IMR-90 (cell line): ENCODE measurements at places on chromosomes 3 and 15. TPM values are rescaled to one million over a fixed set of nuclear protein-coding genes. Genes with fewer than 3 reads are reported as not detected.

DNA sequence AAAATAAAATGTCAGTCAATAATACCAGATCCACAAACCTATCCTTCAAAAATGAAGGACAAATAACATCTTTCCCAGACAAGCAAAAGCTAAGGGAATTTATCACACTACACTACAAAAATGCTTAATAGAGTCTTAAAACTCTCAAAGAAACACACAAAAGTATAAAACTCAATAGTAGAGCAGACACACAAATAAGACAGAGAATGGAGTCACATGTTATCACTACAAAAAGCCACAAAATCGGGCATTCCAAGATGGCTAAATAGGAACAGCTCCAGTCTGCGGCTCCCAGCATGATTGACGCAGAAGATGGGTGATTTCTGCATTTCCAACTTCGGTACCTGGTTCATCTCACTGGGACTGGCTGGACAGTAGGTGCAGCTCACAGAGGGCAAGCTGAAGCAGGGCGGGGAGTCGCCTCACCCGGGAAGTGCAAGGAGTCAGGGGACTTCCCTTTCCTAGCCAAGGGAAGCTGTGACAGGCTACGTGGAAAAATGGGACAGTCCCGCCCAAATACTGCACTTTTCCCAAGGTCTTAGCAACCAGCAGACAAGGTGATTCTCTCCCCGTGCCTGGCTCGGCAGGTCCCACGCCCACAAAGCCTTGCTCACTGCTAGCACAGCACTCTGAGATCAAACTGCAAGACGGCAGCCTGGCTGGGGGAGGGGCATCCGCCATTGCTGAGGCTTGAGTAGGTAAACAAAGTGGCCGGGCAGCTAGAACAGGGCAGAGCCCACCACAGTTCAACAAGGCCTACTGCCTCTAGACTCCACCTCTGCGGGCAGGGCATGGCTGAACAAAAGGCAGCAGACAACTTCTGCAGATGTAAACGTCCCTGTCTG lies 46.3 kb downstream of the SENP7 start:
- DNase-seq, result peak; percentile 7

GRCh38 chr15:97463696-97464095 lies 496.8 kb upstream of the ARRDC4 start:
- no peak for DNase-seq

DNA sequence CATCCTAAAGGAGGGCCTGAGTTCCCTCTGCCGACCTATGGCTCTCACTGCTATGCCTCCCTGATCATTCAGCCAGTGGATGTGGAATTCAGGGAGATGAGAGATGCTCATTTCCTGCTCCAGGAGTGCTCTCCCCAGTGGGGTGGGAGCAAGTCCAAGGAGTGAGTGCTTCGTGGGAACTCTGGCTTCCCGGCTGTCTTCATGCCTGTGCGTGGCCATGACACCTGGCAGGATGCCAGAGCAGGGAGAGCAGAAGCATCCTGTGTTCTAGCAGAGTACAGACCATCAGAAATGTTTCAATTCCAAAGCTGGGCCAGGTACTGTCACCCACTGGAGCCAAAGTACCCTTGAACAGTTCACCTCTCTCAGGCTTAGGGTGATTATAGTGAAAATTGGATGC lies 45.1 kb downstream of the APH1B start:
- peak; percentile 60 for DNase-seq

GRCh38 chr3:32586356-32586755 lies 15.7 kb upstream of the DYNC1LI1 start:
- DNase-seq, result no peak

The STRA6 gene
- total RNA-seq, result not detected in 2 replicates

- no peak for DNase-seq
Measured at GRCh38 chr3:75242012-75242735, 422.0 kb upstream of the FRG2C start.

DNA sequence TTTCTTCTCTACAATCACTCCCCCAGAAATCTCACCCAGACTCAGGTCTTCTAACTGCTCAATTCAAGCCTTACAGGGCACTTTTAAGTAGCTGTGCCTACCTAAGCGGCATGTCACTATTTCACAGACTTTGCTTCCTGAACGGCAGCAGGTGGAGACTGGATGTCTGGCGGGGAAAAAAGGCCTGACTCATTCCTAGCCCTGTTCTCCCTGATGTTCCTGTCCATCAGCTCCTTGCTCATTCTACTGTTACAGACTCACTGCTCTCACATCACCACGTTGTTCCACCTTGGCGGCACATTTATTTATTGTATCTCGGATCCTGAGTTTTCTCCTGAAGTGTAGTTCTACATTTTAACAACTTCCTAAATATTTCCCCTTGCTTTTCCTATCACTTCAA lies 52.6 kb upstream of the ATP11B start:
- no peak for DNase-seq

DNA sequence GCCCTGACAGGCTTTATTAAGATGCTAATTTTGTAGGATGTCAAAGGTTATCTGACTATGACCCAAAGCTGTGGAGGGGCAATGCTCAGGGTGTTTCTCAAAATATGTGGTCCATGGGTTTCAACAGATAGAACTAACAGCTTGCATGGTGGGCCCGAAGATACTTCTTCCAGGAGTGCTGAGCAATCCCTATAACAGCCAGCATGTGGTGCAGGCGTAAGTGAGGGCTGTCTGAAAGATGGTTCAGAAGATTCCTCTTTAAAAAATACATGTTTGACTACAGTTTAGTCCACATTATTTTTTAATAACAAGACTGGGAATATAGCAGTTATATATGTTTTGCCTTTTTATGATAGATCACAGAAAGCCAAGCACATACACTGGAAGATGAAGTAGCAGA lies 7.6 kb downstream of the SCG3 start:
- DNase-seq, result peak; percentile 7

DNA sequence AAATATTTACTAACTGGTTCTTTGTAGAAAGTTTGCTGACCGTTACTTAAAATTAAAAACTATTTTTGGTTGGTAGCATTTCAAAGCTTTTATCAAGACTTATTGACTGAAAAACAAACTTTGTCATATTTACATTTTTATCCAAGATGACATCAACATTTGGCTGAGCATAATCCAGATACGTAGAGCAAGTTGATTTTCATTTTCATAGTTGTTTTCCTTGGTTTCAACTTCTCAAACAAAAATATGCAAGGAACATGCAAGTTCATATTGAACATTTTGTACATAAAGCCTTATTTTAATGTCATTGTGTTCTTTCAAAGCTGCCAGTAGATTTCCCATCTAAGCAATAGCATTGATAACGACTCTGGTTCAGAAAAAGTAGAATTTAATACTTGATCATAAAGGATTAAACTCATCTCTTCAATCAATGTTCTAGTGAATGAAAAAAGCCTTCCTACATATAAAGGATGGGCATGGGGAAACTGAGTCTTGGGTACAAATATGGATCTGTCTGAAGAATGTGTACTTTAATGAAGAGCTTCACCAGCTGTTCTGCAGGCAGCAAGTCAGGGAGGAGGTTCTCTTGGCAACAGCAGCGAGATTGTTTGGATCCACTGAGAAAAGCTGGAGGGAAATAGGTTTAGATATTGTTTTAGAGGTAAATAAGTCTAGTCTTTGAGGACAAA lies 5.6 kb downstream of the RAB8B start:
- no peak for DNase-seq

The SNTN gene
- total RNA-seq, result not detected in 2 replicates

The DCBLD2 gene
- total RNA-seq, result 196 and 275 TPM in 2 replicates

DNA sequence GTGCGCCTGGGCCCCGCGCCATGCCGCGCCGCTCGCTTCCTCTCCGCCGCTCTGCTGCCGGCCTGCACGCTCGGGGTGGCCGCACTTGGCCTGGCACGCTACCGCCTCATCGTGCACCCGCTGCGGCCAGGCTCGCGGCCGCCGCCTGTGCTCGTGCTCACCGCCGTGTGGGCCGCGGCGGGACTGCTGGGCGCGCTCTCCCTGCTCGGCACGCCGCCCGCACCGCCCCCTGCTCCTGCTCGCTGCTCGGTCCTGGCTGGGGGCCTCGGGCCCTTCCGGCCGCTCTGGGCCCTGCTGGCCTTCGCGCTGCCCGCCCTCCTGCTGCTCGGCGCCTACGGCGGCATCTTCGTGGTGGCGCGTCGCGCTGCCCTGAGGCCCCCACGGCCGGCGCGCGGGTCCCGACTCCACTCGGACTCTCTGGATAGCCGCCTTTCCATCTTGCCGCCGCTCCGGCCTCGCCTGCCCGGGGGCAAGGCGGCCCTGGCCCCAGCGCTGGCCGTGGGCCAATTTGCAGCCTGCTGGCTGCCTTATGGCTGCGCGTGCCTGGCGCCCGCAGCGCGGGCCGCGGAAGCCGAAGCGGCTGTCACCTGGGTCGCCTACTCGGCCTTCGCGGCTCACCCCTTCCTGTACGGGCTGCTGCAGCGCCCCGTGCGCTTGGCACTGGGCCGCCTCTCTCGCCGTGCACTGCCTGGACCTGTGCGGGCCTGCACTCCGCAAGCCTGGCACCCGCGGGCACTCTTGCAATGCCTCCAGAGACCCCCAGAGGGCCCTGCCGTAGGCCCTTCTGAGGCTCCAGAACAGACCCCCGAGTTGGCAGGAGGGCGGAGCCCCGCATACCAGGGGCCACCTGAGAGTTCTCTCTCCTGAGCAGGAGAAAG lies 951 bp downstream of the GPR62 start:
- DNase-seq, result no peak

The FOXB1 gene
- total RNA-seq, result not detected in 2 replicates

The TUSC7 gene
- total RNA-seq, result not detected in 2 replicates

GRCh38 chr15:92884436-92885223 lies 15.5 kb upstream of the CHD2 start:
- peak; percentile 28 for DNase-seq

GRCh38 chr3:43435706-43436105 lies 149.4 kb downstream of the SNRK start:
- DNase-seq, result no peak

GRCh38 chr3:133377396-133377795 lies 22.5 kb upstream of the BFSP2 start:
- DNase-seq, result peak; percentile 69

DNA sequence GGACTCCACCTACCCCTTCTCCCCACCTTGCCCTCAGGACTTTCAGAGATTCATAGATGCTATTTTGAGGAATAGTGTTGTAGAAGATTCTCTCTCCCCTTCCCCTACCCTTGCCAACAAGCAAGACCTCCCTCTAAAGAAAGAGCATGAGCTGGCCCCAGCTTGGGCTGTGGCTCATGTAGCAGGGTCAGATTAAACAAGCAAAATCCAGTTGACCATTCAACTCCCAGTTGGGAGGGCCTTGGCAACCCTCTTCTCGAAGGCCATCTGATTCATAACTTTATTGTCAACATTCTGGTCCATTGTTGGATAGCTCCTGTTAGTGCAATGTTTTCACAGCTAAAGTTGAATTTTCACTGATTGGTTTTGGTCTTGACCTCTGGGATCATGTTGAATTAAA lies 41.1 kb downstream of the TNFAIP8L3 start:
- DNase-seq, result no peak

- DNase-seq, result no peak
Measured at GRCh38 chr3:187150599-187150998, 11.3 kb upstream of the RPL39L start.

- no peak for DNase-seq
Measured at GRCh38 chr3:191378142-191378812, 48.0 kb upstream of the UTS2B start.

DNA sequence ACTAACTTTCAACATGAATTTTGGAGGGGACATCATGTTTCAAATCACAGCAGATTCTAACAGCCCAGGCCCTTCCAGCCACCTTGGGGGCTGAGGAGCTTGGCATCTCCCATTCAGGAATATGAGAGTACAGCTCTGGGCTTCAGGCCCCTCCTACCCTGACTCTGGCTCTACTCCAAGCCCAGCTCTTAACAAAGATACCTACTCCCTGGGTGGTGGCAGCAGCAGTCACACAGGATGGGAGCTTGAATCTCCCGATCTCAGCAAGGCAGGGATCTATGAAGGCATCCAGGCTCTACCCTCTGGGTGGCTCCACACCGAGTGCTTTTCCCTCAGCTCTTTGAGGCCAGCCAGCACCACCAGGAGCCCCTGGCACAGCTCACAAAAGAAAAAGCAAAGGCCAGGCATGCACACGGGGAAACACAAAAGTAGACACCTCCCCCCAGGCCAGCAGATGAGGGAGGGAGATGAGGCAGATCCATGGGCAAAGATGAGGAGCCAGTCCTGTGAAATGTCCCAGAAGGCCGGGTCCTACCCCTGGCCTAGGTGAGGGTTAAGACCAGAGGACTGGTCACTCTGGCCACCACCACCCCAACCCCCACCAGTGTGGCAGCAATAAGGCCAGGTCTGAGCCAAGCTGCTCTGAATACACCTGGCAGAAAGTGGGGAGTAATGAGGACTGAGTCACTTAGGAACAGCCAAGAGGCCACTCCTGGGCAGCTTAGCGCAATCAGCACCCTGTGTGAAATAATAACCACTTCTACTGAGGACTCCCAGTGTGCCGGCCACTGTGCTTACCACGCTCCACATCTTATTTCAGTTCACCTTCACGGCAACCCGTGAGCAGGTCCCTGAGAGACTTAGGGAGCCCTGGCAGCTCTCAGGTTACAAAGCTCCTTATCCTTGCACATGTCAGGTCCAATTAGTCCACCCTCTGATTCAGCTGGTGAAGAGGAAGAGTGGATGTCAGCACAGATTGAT lies 24.3 kb downstream of the PLA2G4F start:
- no peak for DNase-seq

DNA sequence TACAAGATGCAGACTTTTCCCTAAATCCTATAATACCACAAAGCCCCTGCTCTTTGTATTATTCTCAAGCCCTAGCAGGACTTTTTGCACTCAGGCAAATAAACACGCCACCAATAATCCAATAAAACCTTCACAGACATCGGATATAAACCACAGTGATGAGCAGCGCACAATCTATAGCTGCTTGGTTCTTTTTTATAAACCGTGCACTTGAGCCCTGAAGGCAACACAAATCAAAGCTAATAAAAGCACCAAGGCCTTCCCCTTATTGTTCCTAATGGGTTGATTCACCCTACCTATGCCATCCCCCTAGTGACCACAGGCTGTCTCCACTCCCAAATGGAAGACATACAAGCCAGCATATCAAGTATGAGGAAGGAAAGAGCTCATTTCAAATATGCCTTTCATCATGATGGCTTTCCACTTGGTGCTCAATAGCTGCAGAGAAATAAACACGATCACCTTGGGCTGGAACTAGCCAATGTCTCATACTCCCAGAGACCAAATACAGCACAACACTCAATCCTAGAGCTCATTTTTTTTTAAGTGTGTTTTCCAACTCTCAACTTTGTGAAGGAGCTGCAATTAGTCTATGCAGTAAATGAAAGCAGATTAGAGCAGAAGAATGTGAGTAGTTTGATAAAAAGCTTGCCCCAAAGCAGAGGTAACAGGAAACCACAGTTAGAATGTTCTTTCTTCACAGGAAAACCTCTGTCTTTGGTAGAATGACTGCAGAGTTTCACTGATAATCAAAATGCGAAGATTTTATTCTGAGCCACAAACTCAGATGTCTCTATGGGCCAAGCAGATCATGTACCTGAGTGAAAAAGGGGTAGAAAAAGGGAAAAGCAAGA lies 573.9 kb downstream of the AGBL1 start:
- no peak for DNase-seq
